Progenitor cell of endocrine pancreas (in vitro differentiated cells): ENCODE measurements at places on chromosomes 2 and 18.

DNA sequence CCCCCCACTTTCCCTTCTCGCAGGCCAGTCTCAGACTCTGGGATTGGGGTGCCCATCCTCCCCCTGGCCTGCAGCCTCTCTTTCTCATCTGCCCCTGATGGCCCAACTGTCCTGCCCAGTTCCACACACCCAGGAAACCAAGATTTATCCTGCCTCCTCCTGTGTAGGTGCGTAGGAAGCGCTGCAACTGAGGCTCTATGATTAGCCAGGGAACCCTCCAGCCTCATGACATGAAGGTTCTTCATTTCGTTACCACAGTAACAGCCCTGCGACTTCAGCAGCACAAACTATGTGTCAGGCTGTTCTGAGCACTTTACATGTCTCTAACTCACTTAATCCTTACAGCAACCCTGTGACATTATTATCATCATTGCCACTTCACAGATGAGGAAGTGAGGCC is 305.9 kb downstream of the CELF4 start:
- DNase-seq, result no peak
- peaks cover 44% of the 10 kb centered on the region for H3K27me3 ChIP-seq
- no peak overlapping the region for H3K27ac ChIP-seq
- no peaks in the 10 kb centered on the region for H3K36me3 ChIP-seq

- peaks cover 32% of the 10 kb centered on the region for H3K27me3 ChIP-seq
- H3K27ac ChIP-seq, result no peak overlapping the region
- H3K4me1 ChIP-seq, result peaks cover 4% of the 10 kb centered on the region
Observed at GRCh38 chr2:203818656-203819055, 48.9 kb upstream of the CTLA4 start.

- H3K4me1 ChIP-seq, result no peaks in the 10 kb centered on the region
- H3K4me3 ChIP-seq, result no peak overlapping the region
- no peak for DNase-seq
- H3K27me3 ChIP-seq, result no peaks in the 10 kb centered on the region
- H3K36me3 ChIP-seq, result no peaks in the 10 kb centered on the region
Observed at GRCh38 chr18:25190472-25190871, 161.5 kb downstream of the ZNF521 start.

DNA sequence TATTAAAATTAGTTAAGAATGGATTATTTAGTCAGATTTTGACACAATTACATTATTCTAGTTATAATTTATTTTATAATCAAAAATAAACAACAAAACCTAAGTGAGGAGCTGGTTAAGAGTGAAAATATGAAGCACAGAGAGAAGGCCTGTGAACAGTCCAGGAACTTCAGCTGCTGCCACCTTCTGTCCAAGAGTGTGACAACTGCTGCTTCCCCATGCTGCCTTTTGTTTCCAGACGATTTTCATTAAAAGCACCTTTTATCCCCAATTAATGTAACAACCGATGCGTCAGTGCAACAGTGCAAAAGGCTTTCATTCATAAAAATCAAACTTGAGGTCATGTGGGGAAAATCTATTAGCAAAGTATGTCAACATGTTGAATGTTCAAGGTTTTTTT is 363.6 kb downstream of the CTNNA2 start:
- no peak overlapping the region for H3K4me3 ChIP-seq
- DNase-seq, result no peak
- no peaks in the 10 kb centered on the region for H3K27me3 ChIP-seq
- H3K36me3 ChIP-seq, result peaks cover 3% of the 10 kb centered on the region
- H3K27ac ChIP-seq, result no peak overlapping the region

GRCh38 chr2:15918761-15919356 is 21.5 kb upstream of the MYCN start:
- peaks cover 2% of the 10 kb centered on the region for H3K4me1 ChIP-seq
- no peak overlapping the region for H3K4me3 ChIP-seq
- no peaks in the 10 kb centered on the region for H3K36me3 ChIP-seq
- no peak overlapping the region for H3K27ac ChIP-seq
- no peak for DNase-seq
- H3K27me3 ChIP-seq, result peaks cover 35% of the 10 kb centered on the region

GRCh38 chr2:26184555-26185303 is 11.8 kb downstream of the GAREM2 start:
- no peak overlapping the region for H3K27ac ChIP-seq
- peaks cover 3% of the 10 kb centered on the region for H3K36me3 ChIP-seq
- H3K4me3 ChIP-seq, result peak overlapping the region; percentile 68
- H3K4me1 ChIP-seq, result peaks cover 7% of the 10 kb centered on the region
- DNase-seq, result peak; percentile 73
- peaks cover 37% of the 10 kb centered on the region for H3K27me3 ChIP-seq

- DNase-seq, result no peak
- no peaks in the 10 kb centered on the region for H3K27me3 ChIP-seq
- H3K36me3 ChIP-seq, result no peaks in the 10 kb centered on the region
- H3K4me3 ChIP-seq, result no peak overlapping the region
- peaks cover 13% of the 10 kb centered on the region for H3K4me1 ChIP-seq
- no peak overlapping the region for H3K27ac ChIP-seq
Observed at GRCh38 chr2:7363906-7364305, 446.7 kb downstream of the RNF144A start.

GRCh38 chr18:24181806-24182205 is 42.9 kb downstream of the CABYR start:
- no peak for DNase-seq
- peaks cover 2% of the 10 kb centered on the region for H3K4me1 ChIP-seq
- H3K36me3 ChIP-seq, result no peaks in the 10 kb centered on the region

DNA sequence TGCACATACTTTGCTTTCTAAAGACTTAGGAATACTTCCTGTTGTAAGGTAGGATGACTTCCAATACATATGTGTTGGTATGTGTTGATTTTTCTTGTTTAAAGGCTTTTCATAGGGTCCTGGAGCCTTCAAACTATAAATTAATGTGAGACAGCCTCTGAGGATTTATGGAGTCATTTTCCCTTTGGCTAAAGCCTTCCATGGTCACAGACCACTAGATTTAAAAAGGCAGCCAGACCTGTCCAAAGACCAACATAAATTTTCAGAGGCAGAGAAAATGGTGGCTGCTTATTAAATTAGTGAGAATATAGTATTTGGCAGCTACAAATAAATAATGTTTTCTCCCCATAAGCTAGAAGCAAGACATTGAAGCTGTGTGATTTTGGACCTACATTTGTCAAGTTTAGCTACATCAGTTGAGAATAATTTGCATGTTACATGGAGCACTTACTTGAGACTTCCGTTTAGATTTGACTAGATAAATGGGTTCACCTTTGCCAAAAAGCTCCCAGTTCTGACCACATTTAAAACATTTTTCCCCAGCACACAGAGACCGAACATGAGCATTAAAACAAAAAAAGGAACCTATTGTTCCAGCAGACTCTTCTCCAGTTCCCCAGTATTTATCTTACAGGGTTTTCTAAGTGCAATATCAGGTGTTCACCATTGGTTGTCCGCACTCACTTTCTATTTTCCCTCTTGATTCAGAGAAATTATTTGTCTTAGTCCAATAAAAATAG is 402.9 kb downstream of the PARD3B start:
- H3K27ac ChIP-seq, result peak overlapping the region; percentile 16
- H3K27me3 ChIP-seq, result no peaks in the 10 kb centered on the region
- H3K4me1 ChIP-seq, result peaks cover 8% of the 10 kb centered on the region
- no peak overlapping the region for H3K4me3 ChIP-seq
- peaks cover 11% of the 10 kb centered on the region for H3K36me3 ChIP-seq

GRCh38 chr2:112962308-112963175 is 15.3 kb upstream of the IL36G start:
- H3K36me3 ChIP-seq, result no peaks in the 10 kb centered on the region
- H3K27ac ChIP-seq, result no peak overlapping the region
- no peaks in the 10 kb centered on the region for H3K4me1 ChIP-seq
- no peak for DNase-seq
- no peak overlapping the region for H3K4me3 ChIP-seq

DNA sequence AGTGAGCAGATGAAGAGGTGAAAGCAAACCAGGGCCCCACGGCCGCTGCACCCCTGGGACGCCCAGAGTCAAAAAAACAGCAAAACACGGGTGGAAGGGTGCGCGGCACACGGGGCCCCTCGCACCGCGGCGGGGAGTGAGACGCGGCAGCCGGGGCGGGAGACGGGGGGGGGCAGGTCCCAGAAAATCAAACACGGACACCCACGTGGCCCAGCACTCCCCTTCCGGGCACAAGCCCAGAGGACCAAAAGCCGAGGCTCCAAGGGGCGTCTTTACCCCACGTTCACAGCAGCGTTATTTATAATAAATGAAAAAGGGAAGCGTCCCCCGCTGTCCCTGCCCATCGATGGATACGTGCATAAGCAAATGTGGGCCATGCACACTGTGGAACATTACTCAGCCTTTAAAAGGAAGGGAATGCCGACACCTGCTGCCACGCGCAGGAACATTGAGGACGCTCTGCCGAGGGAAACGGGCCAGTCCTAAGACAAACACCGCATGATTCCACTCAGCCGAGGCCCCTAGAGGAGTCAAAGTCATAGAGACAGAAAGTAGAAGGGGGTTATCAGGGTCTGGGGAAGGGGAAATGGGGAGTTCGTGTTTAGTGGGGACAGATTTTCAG is 677 bp upstream of the COPS9 start:
- DNase-seq, result no peak
- peaks cover 11% of the 10 kb centered on the region for H3K4me1 ChIP-seq
- peak overlapping the region; percentile 37 for H3K27ac ChIP-seq

GRCh38 chr2:160429248-160430000 is 64.2 kb downstream of the RBMS1 start:
- no peak overlapping the region for H3K4me3 ChIP-seq
- peaks cover 5% of the 10 kb centered on the region for H3K36me3 ChIP-seq
- H3K27me3 ChIP-seq, result no peaks in the 10 kb centered on the region
- peaks cover 11% of the 10 kb centered on the region for H3K4me1 ChIP-seq
- no peak for DNase-seq

DNA sequence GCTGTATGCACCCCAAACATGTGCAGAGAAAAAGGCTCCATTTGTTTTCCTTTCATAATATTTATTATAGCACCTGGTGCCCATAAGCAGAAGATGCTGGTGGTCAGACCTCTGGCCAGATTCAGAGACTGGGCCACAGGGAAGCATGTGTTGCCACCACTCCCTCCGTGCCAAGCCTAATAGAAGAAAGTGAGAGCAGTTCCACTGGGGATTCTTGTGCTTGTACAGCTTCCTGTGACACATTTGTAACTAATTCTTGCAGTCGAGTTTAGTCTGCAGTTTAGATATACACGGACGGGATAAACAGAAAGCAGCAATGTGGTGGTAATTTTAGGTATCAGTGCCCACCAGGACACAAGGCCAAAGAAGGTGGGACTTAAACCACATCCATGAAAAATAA is 135.4 kb upstream of the PIEZO2 start:
- no peaks in the 10 kb centered on the region for H3K36me3 ChIP-seq
- H3K27me3 ChIP-seq, result no peaks in the 10 kb centered on the region
- no peak for DNase-seq
- H3K27ac ChIP-seq, result no peak overlapping the region

DNA sequence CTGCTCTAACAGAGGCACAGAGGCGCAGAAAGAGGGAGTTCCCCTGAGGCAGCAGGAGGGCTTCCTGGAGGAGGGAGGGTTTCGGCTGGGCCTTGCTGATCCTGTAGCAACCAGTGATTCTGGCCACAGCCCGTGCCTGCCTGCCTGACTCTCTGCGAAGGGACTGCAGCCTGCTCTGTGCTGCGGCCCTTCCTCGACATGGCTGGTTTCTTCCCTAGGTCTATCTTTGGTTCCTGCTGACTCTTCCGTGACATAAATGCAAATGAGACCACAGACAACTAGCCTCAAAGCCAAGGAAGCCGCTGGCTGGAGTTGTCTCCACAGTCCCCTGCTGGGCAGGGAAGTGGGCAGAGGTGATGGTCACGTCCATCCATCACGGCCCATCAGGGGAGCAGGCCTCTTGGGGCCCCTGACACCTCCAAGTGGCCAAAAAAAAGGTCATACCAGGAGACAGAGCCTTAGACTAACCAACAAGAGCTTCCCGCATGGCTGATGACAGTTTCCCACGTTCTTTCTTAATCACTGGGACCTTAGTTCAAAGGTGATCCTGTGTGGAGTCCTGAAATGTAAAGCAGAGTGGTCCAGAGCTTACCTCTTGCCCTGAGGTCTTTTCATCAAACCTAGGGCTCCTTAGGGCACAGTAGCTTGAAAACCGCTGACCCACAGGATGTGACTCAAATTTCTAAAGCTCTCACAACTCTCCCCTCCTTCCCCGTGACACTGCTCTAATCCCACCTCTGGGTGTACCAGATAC is 55.3 kb downstream of the HS1BP3 start:
- no peaks in the 10 kb centered on the region for H3K36me3 ChIP-seq
- no peaks in the 10 kb centered on the region for H3K27me3 ChIP-seq
- peak overlapping the region; percentile 81 for H3K27ac ChIP-seq
- no peak overlapping the region for H3K4me3 ChIP-seq
